Sigmoid colon (tissue), 7 donors: ENCODE measurements at places on chromosomes 1 and 21. TPM values are rescaled to one million over a fixed set of nuclear protein-coding genes. Genes with fewer than 3 reads are reported as not detected.

DNA sequence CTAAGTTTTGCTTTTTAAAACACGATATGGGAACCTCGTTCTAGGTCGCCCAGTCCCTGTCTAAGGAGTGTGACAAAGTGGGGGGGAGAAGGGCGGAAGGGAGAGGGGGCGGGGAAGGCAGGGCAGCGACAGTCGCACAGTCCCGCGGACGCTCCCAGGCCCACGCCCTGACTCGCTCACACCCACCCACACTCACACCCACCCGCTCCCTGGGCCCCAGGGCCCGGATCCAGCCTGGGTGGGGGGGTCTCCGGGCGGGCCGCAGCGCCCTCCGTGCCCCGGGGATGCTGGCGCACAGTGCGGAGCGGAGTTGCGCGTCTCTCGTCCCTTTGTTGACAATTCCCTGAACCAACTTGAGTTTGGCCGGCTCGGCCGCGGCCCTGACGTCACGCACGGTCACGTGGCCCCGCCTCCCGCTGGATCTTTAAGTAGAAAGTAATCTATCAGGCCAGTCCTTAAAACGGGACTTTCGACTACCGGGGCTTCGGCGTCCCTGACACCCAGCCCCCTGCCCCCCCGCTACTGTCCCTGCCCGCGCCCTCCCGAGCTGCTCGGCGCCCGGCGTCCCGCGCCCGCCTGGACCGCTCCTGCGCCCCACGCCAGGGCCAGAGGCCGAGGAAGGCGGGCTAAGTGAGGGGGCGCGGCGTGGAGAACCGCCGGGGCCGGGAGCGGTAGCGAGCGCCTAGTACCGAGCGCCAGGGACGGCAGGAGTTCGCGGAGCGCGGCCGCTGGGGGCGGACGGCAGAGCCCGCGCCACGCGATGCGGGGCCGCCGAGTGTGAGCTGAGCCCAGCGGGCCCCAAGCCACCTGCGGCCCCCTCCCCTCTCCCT lies at the start of gene FOXD3:
FOXD3 (plus strand) TSS at position 454 of the 830 bp plus-strand sequence. CDS start 492 bp downstream, outside the sequence.
- DNase-seq = peak; percentile 85

DNA sequence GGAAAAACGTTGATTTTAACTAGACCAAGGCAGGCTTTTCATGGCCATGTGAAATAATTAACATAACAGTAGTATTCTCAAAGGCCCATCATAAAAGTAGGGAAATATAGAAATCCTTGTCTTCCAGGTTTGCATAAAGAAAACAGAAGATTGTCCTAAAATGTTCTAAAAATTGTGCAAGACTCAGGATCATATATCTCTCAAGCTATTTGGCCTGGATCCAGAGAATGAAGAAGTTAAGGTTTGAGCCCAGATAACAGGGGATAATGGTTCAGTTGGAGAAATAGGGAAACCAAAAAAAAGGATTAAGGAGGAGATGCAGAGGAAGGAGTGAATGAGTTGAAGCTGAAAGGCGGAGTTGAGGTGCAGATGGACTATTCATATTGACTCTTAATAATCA lies 555.5 kb upstream of the NR5A2 start:
- no peak for DNase-seq

- no peak for DNase-seq
These were observed 433.2 kb downstream of the USP25 start for GRCh38 chr21:16162953-16163352.

DNA sequence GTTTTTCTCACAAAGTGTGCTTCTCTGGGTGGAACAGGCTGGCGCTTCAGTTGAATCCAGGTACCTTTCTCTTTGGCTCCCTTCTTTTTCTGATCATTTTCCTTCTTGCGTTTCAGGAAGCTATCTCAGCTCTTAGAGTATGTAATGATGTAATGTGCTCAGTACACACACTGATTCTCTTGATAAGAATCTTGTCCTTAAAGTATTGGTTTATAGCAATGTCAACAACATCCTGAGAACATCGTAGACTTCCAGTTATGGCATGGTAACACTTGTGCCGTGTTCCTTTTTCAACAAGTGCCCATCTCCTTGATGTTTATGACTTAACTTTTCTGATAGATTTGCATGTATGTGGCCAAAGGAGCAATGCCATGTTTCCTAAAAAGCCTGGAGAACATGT lies 11.7 kb upstream of the ABCD3 start:
- no peak for DNase-seq

The HTR1D gene
- total RNA-seq = not detected

GRCh38 chr1:110538075-110538474 lies 19.1 kb upstream of the KCNA10 start:
- no peak for DNase-seq

The LCE3D gene
- total RNA-seq = not detected

GRCh38 chr1:200128944-200129879 lies 101.7 kb downstream of the NR5A2 start:
- DNase-seq = no peak

DNA sequence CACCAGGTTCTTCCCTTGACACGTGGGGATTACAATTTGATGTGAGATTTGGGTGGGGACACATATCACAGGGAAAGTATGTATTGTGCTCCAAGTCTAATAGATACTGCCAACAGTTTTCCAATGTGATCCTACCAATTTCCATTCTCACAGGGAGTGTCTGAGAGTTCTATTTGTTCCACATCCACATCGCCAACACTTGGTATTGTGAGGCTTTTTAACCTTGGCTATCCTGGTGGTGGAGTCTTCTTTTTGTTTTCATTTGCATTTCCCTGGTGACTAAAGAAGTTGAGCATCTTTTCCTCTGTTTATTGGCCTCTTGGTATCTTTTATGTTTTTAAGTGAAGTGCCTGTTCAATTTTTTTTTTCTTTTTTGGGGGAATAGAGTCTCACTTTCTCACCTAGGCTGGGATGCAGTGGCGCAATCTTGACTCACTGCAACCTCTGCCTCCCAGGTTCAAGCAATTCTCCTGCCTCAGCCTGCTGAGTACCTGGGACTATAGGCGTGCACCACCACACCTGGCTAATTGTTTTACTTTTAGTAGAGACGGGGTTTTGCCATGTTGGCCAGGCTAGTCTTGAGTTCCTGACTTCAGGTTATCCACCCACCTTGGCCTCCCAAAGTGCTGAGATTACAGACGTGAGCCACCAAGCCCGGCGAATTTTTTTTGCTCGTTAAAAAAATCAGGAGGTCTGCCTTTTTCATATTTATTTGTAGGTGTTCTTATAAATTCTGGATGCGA lies 15.9 kb upstream of the PADI1 start:
- peak; percentile 34 for DNase-seq

GRCh38 chr1:2545754-2546514 lies 10.2 kb upstream of the TNFRSF14 start:
- peak; percentile 96 for DNase-seq

DNA sequence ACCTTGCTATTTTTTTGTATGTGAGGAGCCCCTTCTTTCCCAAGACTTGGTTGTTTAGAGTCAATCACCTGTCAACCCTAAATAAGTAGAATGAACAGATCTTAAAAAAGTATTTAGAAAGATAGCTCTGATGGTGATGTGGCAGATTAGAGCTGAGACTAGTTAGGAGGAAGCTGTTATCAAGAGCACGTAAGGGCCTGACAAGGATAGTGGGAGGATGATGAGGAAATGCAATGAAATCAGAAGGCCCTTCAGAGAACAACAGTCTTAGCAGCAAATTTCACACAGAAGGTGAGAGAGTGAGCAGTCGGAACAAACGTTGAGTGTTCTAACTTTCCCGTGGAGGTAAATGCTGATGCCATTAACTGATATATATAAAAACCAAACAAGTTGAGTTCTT lies 15.9 kb upstream of the S1PR1 start:
- DNase-seq = no peak

GRCh38 chr1:92026806-92027205 lies 3.0 kb upstream of the EPHX4 start:
- DNase-seq = no peak

- DNase-seq = no peak
These were observed 28.6 kb upstream of the ZNF496 start for GRCh38 chr1:247360116-247360898.

DNA sequence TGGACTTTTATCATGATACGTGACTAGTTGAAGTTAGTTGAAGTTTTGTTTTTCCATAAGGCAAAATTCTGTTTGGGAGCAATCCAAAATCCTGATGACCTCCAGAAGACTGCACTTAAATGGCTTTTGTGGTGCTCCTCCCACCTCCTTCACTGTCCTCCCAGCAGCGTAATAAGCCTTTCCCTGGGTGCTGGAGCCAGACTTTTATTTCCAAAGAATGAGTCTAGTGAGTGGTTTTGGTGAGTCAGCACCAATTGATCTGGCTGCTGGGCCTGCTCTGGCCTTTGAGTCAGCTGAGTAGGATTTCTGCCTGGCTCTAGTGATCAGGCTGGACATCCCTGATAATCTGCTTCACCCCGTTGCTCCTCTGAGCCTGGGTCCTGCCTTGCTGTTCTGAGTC lies 21.7 kb upstream of the KCND3 start:
- peak; percentile 76 for DNase-seq

DNA sequence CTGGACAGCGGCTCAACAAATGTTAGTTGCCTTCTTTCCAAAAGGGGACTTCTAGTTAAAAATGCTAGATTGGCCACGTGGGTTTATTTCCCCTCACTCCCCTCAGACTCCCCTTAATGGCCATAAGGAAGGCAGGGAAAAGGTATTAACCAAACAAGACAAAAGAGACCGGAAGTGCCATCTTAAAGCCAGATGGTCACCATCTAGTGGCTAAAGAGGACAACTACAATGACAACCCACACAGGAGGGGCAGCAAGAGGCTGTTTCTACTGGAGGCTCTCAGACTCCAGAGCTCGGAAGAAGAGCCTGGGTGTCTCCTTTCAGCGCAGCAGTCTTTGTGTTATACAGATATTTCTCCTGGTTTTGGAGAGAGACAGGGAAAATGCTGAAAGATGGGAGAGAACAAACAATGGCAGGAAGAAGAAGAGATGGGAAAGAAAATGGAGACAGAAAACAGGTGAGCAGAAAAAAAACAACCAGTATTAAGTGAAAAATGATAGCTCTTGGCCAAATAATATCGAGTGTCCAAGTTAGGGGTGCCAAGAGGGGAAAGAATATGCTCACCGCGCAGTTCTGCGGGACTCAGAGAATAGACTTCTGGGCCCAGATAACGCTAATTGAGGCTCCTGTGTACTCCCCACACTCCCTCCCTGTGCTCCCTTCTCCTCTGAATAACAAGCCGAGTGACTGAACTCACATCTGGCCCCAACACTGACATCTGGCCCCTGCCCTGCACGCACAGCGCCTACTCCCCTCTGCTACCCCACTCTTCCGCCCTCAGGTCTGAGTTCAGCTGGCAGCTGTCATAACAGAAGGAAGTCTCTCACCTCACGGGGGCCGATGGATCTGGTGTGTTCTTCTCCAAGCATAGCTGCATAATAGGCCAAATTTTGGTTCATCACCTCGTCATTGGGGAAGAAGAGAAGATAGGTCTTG lies 9.6 kb downstream of the P3H1 start:
- no peak for DNase-seq

The CFHR1 gene
- not detected for total RNA-seq

The SELENBP1 gene
- total RNA-seq = 132 TPM

The CAPZA1 gene
- 75.9 TPM for total RNA-seq

The TPTE gene
- not detected for total RNA-seq

DNA sequence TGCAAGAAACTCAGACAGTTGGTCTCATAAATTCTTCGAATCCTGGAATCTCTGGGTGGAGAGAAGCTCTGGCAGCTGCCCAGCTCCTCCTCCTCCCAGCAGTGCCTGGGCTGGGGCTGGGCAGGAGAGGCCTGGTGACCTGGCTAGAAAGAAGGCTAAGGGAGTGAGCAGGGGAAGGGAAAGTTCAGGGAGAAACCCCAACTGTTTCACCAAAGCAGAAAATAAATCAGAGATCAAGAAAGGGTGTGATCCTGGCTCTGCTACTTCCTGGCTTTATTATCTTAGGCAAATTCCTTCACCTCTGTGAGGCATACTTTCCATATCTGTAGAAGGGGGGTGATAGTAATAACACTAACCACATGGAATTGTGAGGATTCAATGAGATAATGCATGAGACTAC lies 8.8 kb upstream of the COL16A1 start:
- DNase-seq = peak; percentile 82

DNA sequence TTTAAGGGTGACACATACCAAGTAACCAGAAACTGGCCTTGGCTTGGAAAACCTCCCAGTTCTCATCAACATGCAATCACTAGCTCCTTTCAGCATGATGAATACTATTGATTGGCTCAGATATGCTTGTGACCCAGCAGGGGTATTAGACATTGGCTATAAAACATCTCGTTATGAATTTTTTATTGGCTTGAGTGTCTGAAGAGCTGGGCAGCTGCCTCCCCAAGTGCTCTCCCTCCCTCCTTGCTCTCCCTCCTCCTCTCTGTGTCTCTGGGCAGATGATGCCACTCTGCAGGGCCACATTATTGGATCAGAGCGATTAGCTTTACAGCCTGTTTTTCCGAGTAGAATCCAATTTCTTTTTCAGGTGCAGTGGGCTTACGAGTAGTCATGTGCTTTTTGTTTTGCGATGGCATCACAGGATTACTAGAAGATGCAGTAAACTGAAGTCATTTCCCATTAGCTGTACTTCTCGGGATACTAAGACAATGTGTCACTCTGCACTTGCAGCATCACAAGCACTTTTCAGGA lies 79.3 kb upstream of the ATF3 start:
- DNase-seq = no peak

The AVPR1B gene
- not detected for total RNA-seq

DNA sequence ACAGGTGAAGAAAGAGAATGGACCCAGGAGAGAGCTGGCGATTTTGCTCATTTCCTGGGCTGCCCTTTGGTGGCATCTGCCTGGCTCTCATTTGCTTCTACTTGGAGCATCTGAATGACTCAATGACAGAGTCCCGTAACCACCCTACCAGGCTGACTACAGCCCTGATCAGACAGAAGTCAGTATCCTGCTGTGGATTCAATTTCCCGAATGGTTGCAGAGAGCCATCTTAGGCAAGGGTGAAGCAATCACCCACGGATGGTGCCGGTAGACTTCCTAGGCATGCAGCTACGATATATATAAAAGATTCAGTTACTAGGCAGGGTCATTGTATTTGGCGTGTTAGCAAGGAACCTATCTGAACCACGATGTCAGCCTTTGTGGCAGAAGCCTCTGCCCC lies 10.2 kb downstream of the AJAP1 start:
- no peak for DNase-seq

GRCh38 chr1:235206533-235207208 lies 45.6 kb upstream of the RBM34 start:
- DNase-seq = no peak
